ENCODE measurements at places on chromosomes 5 and 9.

DNA sequence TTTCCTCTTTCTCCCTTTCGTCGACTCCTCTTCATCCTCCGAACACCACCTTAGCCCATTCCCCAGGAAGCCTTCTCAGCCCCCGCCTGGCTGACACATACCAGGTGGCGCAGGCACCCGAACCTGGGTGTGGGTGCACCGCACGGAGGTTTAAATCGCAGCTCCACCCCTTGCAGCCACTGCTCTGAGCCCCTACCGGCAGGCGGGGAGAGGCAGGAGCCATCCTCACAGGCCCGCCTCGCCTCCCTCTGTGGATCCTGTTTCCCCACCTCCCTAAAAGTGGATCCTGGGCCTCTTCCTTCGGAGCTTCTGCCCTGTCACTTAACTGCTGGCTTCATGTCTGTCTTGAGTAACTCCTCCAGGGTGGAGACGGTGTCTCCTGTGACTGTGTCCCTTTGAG is 110.7 kb downstream of the OLFM1 start:
- no peak for DNase-seq

DNA sequence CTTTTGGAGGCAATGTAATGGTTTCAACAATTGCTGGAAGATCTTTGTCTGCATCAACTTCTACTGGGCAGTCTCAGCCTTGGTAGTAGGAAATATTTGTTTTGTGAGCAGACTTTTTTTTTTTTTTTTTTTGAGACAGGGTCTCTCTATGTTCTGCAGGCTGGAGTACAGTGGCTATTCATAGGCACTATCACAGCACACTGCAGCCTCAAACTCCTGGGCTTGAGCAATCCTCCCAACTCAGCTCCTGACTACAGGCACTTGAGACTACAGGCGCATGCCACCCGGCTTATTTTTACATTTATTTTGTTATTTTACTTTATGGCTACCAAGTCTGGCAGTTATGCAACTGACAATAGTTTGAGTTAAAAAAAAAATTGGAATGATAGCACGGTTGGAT is 187.3 kb downstream of the SNX18 start:
- DNase-seq: no peak

- DNase-seq: no peak
Observed at GRCh38 chr9:95116808-95117204, 200.7 kb downstream of the FANCC start.

DNA sequence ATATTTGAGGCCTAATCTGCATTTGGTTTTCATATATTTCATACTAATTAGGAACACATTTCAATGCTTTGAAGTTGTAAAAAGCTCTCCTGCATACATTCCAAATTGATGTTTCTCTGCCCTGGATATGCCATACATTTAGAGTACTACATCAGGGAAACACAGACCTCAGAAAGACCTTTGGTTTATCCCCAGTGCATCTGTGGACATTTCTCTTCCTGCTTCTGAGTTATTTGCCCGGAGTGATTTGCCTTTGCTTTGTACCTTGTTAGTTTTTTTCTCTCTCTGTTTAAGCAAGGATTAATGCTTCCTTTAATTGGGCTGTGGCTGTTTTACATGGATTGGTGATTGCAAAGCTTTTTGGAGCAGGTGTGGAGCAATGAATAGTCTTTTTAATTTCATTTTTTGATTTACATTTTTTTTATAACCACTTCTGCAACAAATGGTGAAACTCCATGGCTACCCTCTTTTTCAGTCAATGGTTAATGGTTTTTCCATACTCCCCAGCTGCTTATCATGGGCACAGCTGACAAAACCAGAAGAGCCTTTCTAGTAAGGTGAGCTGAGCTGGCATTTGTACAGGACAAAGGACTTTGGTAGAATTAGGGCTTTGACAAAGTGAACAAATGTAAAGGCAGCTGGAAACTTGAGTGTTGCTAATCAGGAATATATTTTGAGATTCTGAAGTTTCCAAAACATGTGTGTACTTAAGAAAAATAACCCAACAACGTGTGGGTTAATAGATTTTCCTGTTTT is 54.2 kb downstream of the ZSWIM6 start:
- DNase-seq: no peak

DNA sequence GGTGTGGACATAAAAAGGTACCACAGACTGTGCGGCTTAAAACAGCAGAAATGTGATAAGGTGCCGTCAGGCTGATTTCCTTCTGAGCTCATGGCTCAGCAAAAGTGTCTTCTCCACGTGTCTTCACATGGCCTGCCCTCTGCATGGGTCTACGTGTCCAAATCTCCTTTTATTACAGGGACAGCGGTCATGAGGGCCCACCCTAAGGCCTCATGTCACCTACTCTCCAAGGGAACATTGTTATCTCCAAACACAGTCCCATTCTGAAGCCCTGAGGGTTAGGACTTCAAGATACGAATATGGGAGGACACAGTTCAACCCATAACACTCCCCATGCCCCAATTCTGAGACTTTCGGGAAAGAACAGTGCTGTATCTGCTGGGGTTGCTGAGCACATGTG is 35.2 kb downstream of the COL23A1 start:
- DNase-seq: no peak

GRCh38 chr9:10250219-10250618 is 362.6 kb downstream of the PTPRD start:
- DNase-seq: no peak

GRCh38 chr9:137069508-137070091 is 757 bp downstream of the SAPCD2 start:
- no peak for DNase-seq

DNA sequence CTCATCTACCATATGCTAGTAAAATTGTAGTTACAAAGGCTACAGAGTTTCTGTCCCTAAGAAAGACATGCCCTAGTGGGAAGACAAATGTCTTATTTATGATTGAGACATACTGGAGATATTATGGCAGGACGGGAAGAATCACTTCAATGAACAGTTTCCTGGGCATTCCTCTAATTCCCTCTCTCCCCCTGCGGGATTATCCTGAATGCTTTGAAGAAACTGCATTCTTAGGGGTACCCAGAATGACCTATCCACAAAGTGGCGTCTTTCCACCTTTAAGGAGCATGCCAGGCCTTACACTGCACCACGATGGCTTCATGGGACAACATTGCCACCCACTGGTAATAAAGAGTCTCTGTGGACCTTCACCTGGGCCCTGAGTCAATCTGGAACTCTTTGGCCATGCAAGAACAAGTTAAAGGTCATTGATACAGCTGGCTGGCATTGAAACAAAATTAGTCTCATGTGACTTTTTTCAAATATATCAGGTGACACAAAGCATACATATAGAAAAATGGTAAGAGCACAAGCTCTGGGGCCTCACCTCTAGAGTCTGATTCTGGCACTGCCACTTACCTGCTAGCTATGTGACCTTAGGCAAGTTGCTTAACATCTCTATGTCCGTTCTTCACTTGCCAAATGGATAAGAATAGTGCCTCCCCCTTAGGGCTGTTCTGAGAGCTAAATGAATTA is 32.0 kb downstream of the ANKRD55 start:
- DNase-seq: peak; percentile 32

GRCh38 chr9:93505541-93506132 is 52.3 kb upstream of the FAM120AOS start:
- no peak for DNase-seq

DNA sequence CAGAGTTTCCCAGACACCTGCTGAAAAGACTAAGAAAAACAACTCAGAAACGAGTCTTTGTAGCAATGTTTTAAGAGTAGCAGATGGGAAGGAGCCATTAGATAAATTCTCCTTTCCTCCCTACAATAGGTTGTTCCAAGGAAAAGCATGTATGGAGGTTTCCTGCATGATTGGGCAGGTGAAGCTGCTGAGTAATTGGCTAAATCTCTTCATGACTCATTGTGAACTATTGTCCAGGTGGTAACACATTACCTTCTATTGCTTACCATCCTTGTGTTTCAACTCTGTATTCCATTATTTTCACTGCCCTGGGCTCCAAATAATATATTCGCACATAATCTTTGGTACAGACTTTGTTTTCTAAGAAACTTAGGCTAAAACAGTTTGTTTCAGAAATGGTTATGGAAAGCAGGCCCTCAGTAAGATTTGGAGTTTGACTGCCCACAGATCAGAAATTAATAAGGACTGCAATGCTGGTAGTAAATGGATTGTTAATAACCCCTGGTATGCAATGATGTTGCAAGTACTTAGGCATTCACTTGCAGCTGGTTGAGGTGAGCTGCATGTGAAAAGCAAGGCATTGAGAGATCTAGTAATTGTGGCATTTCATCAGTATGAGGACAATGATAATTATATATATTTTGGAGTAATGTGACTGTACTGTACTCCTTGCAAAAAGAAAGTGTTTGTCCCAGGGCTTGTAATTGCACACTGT is 281.4 kb upstream of the VLDLR start:
- no peak for DNase-seq

GRCh38 chr5:59840200-59840601 is 53.3 kb downstream of the PDE4D start:
- no peak for DNase-seq

DNA sequence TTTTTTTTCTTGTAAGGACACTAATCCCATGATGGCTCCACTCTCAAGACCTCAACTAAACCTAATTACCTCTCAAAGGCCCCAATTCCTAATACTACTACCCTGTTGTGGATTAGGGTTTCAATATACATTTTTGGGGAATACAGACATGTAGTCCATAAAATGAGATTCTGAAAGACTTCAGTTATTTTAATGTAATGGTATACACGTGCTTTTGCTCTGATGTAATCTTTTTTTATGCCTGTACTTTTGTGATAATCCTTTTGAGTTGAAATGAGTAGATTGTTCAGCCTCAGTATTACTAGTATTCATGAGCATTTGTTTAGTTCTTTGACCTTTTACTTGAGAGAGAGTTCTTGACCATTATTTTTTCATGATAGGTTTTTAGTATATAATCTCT is 9.5 kb downstream of the CEP78 start:
- no peak for DNase-seq

DNA sequence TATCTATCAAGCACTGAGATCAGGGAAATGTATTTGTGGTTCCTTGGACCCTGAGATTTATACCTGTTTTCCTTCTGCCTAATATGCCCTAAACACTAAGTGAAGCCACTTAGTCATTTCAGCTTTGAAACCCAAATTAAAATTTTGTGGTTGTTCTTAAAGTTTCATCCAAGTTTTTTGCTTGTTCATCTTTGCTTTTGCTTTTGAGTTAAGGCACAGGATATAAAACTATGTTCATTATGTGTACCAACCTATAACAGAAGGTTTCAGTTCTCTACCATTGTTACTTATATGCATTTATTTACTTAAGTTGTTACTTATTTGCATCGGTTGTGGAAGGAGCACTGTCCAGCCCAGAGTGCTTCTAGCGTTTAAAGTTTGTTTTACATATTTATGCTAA is 382.3 kb downstream of the PTPRD start:
- no peak for DNase-seq

DNA sequence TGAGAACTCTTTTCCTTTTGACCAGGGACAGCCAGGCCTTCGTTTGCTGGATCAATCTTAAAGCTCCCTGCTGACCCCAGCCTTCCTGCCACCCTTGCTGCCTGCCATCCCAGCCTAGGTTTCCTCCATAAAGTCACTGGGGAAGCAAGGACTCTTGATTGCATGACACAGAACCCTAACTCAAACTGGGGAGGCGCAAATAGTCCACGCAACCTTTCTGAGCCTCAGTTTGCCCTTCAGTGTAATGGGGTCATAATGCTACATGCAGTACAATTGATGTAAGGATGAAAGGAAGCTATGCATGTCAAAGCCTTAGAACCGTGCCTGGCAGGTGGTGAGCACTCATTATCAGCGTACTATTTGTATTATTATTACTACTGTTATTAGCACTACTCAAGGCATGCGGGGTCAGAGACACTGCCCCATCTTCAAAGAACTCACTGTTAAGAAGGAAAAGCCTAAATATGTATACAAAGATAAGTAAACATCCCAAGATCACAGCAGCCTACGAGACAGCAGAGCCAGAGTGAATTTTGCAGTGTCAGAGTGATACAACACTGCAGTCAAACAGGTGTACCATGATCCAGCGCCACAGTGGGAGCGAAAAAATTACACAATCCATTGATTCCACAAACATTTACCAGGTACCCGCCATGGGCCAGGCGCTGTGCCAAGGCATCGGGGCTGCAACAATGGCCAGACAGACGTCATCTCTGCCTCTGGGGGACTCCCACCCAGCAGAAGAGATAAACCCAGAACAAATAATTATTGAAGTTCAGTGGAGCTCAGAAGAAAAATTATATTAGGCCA is 16.9 kb upstream of the CPLX2 start:
- DNase-seq: no peak

DNA sequence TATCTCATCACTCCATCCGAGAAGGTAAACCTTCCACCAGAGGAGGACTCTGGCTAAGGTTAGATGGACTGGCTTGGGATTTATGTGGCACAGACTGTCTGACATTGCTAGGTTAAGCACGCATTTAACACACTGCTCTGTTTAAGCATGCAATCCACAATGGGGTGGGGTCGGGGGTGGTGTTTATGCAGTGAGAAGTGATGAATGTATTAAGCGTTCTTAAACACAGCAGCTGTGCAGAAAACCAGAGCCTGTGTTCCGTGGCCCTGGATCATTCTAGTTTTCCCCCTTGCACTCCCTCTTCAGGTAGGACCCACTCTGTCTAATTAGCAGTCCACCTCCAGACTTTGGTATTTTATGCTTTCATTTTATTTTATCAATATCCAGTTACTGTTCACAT is 46.4 kb downstream of the STXBP1 start:
- DNase-seq: no peak

GRCh38 chr5:95124731-95125130 is 160.2 kb downstream of the MCTP1 start:
- DNase-seq: no peak

DNA sequence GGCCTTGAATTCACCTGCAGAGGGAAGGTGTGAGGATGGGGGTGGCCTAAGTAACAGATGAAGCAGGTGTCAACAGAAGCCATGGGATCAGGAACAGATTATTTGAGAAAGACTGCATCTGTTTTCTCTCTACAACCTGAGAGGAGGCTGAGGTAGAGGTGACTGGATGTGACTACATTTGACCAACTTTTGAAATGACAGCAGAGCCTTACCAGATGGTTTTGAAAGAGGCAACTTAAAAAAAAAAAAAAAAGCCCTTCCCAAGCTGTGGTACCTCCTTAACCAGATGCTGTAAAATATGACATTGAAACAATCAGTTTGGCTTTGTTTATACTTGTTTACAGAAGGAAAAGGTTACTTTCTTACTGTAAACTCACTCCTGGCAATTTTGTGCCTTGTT is 108.6 kb downstream of the TRIO start:
- DNase-seq: no peak

- no peak for DNase-seq
Observed at GRCh38 chr5:171569065-171569712, 149.7 kb downstream of the FGF18 start.
